ENCODE measurements at places on chromosomes 7 and 10. TPM values are rescaled to one million over a fixed set of nuclear protein-coding genes. Genes with fewer than 3 reads are reported as not detected.

Gene EIF4EBP2
- polyA plus RNA-seq = 18.9 TPM

Gene CYP26C1
- polyA plus RNA-seq = not detected

Gene OR2A2
- not detected for polyA plus RNA-seq

Gene ATG9B
- polyA plus RNA-seq = 0.12 TPM

Gene SORCS1
- not detected for polyA plus RNA-seq

Gene NUDT13
- polyA plus RNA-seq = 1.3 TPM

Gene HECW1
- not detected for polyA plus RNA-seq

Gene DYNC1I1
- 0.10 TPM for polyA plus RNA-seq

Gene COA1
- polyA plus RNA-seq = 26.6 TPM

Gene ZFAND2A
- 31.1 TPM for polyA plus RNA-seq

Gene GFRA1
- polyA plus RNA-seq = not detected

Gene HSPA12A
- polyA plus RNA-seq = 8.5 TPM

Measured in keratinocyte (primary cell).